ENCODE measurements at places on chromosomes 2 and 18.

DNA sequence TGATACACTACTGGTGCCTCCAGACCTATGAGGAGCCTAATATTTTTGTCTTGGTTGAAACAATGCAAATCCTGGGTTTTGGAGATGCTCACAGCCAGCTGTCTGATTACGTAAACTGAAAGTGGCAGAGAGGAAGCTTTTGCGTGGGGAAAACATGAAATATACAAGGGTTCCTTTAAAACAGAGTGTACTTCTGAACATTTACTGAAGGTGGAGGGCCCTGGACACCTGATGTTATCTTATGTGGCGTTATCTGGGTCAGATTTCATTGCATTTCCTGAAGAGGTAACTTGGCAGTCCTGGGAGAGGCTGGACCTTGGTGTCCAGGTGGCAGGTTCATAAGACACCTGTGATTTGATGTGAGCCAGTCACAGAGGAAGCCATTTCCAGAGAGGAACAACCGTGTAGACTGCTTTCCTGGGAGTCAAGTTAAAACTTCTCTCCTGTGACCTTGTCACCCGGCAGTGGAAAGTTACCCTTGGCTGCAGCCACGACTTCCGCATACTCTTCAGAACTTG lies 105.0 kb downstream of the NEDD4L start:
- DNase-seq = no peak

GRCh38 chr2:106057206-106057605 lies 136.9 kb downstream of the UXS1 start:
- DNase-seq = peak; percentile 35

GRCh38 chr18:62505669-62506494 lies 16.9 kb upstream of the ZCCHC2 start:
- no peak for DNase-seq

DNA sequence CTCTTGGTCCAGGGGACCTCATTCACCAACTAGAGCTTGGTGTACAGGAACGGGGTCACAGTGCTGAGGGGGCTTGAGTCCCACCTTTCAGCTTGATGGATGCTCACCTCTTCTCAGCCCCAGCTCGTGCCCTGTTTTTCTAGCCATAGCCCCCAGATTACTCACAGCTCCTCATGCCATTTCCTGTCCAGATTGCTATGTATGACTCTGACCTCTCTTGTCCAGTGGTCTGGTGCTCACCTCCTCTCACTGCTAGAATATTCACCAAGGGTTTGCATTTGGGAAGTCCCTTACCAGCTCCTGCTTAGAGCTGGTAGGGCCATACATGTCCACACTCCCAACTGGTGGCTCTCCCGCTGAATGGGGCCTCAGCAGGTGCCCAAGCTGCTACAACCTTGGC lies 5.9 kb downstream of the LBX2 start:
- DNase-seq = no peak

DNA sequence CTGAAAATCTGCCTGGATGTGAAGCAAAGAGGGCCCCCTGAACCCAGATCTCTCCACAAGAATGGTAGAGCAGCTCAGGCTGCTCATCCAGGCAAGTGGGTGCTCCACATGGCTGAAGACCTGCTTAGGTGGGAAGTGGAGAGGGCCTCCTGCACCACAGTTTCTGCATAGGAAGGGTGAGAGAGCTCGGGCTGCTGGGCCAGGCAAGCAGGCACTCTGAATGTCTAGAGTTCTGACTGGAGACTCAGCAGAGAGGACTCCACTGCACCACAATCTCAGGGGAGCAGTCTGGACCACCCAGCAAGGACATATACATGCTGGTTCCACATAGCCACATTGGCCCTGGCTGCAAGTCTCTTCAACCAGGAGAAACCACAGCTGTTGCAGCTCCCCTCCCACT lies 52.0 kb downstream of the DSEL start:
- no peak for DNase-seq

DNA sequence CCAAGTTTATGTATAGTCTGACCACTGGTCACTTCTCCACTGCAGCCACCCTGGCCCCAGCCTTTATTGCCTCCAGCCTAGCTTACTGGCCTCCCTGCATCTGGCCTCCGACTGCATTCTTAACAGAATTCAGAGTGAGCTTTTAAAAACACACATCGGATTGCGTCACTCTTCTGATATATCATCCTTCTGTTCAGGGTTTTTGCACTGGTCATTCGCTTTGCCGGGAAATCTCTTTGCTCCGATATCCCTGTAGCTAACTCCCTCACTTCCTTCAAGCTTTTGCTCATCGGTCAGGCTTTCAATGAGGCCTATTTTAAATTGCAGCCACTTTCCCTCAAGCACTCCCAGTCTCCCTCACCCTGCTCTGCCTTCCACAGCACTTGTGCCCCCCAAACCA lies 101.6 kb upstream of the DLX2 start:
- no peak for DNase-seq

- DNase-seq = no peak
Measured at GRCh38 chr2:70679259-70679658, 88.7 kb downstream of the ADD2 start.

DNA sequence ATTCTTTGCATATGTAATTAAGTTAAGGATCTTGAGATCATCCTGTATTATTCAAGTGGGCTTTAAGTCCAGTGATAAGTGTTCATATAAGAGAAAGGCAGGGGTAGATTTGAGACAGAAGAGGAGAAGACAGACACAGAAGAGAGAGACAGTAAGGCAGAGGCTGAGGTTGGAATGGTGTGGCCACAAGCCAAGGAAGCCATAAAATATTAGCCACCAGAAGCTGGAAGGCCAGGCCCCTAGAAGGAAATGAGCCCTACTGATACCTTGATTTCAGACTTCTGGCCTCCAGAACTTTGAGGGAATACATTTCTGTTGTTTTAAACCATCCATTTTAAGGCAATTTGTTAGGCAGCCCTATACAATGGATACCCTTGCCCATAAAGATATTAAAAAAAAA lies 66.9 kb upstream of the DLX2 start:
- no peak for DNase-seq

GRCh38 chr2:54459037-54459441 lies 2.9 kb downstream of the SPTBN1 start:
- no peak for DNase-seq

DNA sequence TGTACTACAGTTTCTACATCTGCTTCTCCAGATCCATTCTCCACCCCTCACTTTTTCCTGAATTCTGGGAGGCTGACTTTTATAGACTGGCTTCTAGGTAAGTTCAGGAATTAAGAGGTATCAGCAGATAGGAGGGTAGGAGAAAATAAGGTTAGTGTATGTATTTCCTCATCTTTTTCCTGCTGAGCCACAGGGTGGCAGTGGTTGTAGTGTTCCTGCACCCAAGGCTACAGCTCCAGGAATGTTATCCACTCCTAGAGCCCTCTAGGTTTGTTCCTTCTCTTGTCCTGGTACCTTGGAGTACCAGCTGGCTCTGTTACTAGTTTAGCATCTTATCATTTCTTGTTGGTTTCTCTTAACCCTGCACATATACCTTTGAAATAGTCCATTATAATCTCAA lies 40.7 kb upstream of the C2orf66 start:
- DNase-seq = no peak

- no peak for DNase-seq
Measured at GRCh38 chr2:200442471-200442870, 67.4 kb downstream of the KCTD18 start.

DNA sequence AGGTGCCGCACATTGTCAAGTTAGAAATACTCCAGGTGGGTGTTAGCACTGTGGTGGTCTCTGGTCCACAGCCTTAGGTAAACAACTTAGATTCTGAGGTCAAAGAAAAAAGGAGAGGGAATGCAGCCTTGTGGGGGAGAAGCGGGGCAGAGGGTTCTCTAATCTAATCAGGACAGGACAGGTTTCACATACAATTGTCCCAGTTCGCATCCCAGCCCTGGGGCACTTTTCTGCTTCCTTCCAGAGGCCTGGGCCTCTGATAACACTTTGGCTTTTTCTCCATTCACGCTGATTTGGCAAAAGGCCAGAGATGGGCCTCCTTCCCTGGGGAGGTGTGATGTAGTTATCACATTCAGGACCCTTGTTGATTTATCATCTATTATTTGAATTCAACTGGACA lies 32.5 kb downstream of the SLC1A4 start:
- no peak for DNase-seq

GRCh38 chr2:237617587-237617982 lies 9.8 kb upstream of the LRRFIP1 start:
- no peak for DNase-seq

DNA sequence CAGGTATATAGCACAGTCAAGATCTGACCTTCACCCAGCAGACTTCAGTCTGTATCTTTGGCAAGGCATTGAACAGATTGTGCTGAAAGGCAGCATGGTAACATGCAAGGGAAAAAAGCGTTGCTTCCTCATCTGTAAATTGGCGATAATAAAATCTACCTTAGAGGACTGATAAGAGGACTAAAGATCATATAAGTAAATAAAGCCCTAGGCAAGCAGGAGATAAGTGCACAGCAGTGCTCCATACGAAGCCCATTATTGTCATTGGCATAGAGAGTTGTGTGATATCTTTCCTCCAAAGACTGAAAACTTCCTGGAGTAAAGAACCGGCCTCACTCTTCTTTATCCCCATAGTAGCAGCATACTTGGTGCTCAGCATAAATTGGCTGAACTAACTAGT lies 162.6 kb downstream of the ANKRD44 start:
- DNase-seq = no peak

DNA sequence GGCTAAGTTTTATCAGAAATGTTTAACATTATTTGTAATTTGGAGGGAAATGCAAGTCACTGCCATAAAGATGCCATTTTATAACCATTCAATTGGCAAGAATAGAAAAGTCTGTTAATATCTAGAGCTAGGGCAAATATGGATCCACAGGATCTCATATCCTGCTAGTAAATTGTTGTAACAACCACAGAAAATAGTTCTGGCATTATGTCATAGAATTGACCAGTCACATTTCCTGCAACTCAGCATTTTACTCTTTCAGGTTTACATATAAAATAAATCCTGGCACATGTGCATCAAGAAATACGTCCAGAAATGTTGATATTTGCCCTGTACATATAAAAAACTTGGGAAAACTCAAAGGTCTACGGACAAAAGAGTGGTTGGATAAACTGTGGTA lies 32.9 kb downstream of the OSBPL6 start:
- DNase-seq = no peak

DNA sequence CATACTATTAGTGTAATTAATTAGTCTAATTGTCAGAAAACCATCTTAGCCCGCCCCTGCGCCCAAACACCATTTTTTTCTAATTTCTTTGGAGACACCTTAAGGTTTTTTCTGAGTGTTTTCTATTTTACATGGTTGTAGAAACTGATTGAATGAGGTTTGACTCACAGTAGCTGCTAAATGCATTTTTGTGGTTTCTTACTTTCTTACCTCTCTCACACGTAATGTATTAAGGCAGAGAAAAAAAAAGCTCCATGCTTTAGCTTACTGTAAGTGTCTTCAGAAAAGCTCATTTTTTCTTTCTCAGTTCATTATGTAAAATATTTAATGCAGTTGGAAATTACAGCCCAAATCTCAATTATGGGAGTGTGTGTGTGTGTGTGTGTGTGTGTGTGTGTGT lies 548.5 kb upstream of the LRRTM4 start:
- DNase-seq = no peak

DNA sequence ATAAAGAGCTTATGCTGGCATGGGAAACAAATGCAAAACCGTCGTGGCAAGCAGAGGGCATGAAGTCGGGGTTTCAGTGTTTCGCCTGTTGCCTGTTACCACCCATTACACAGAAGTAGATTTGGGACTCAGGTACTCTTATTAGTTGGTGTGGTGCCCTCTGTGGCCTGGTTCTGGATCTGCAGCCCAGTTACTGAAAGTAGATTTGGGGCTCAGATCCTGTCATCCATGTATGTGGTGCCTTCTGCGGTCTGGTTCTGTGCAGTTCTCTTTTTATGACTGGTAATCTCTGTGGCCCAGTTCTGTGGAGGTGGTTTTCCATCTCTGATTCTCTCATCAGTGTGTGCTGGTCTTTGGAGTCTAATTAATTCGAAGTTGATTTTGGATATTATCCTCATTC lies 45.2 kb downstream of the ADNP2 start:
- no peak for DNase-seq

- DNase-seq = no peak
Measured at GRCh38 chr2:129469389-129469788, 510.1 kb upstream of the RAB6C start.
